Suprapubic skin (tissue), 4 donors: ENCODE measurements at places on chromosomes 2 and 18. TPM values are rescaled to one million over a fixed set of nuclear protein-coding genes. Genes with fewer than 3 reads are reported as not detected.

The ATG4B gene
- 90.4 TPM for total RNA-seq

The LYG1 gene
- total RNA-seq, result 1.4 TPM

The SIX3 gene
- total RNA-seq, result not detected

The CREG2 gene
- total RNA-seq, result not detected

DNA sequence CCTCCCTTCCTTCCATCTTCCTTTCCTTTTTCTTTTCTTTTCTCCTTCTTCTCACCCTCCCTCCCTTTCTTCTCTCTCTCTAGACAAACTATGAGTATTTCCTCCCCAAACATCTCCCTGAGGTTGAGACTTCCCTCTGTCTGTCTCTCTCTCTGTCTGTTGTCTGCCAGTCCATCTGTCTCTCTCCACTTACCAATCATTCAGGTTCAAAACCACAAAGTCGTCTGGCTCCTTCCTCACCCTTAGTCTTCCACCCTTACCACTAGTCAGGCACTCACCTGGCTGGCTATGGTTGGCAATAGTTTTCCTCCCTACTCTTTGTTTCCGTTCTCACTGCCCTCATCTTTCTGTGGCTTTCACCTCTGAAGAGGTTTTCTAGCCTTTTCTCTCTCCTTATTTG is 12.9 kb downstream of the CCL20 start:
- H3K4me3 ChIP-seq, result no peak overlapping the region
- no peaks in the 10 kb centered on the region for H3K27me3 ChIP-seq
- H3K27ac ChIP-seq, result no peak overlapping the region
- DNase-seq, result no peak

DNA sequence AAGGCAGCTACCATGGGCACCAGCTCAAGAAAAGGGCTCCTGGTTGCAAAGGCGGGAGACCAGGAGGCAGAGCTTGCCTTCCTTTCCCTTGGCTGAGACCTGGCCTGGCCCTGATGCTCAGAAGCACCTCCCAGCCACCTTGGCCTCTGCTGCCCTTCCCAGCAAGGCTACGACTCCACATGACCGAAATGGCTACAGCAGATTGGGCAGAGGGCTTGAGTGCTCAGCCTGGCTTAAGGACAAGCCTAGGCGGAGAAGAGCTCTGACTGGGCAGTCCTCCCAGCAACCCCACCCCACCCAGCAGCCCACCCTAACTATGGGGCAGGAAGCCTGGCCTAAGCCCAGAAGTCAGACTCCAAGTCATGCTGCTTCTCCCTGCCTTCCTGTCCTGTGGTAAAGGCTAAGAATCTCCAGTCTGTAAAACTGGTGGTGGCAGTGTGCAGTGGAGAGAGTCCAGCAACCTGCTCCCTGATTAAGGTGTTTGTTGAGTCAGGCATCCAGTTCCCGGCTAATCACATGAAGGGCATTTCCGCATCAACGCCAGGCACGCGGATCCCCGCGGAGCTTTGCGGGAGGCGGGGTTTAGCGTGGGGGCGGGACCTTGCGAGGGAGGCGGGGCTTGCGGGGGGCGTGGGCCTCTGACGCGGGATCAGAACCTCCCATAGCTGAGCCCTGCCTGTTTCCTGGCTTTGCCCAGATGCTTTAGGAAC is 256.0 kb downstream of the BCL11A start:
- no peak for DNase-seq
- H3K4me3 ChIP-seq, result peak overlapping the region; percentile 15
- no peaks in the 10 kb centered on the region for H3K36me3 ChIP-seq
- H3K27ac ChIP-seq, result peak overlapping the region; percentile 72
- H3K27me3 ChIP-seq, result no peaks in the 10 kb centered on the region
- peaks cover 38% of the 10 kb centered on the region for H3K4me1 ChIP-seq

DNA sequence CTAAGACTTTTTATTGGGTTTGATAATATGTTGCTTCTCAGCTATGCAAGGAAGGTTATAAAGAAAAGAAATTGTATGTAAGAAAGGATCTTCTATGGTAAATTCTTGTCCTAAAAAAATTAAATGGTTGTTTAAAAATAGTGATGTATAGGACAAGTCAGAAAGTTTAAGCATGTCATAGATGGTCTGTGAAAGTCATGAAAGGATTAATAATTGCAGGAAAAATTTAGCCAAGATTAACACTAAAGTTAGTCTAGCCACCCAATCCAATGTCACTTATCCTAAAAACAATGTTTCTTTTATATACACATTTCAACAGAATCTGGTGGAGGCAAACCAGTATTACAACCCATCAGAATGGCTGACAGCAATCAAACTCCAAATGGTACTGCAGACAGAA is 1046.7 kb upstream of the SLC39A10 start:
- H3K4me3 ChIP-seq, result no peak overlapping the region
- no peaks in the 10 kb centered on the region for H3K36me3 ChIP-seq
- no peaks in the 10 kb centered on the region for H3K27me3 ChIP-seq
- H3K4me1 ChIP-seq, result no peaks in the 10 kb centered on the region
- H3K27ac ChIP-seq, result no peak overlapping the region

- no peaks in the 10 kb centered on the region for H3K27me3 ChIP-seq
- no peak overlapping the region for H3K27ac ChIP-seq
- no peaks in the 10 kb centered on the region for H3K36me3 ChIP-seq
These were observed 261.6 kb downstream of the ASXL3 start for GRCh38 chr18:33839452-33840211.

DNA sequence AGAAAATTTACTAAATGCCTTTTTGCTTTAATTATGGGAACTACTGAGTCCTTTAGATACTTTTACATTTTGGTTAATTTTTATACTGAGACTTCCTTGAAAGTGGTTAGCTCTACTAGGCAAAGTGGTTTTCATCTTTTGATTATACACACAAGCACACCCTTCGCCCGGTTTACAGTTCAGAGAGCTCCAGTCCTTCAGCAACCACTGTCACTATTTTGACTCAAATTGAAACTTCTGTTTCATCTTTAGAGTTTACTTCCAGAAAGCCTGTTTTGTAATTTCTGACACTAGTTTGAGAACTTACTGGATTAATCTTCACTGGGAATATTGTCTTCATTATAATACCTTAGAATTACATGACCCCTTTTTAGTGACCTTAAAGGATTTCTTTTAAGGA is 140.3 kb upstream of the FOSL2 start:
- H3K4me1 ChIP-seq, result peaks cover 2% of the 10 kb centered on the region
- no peaks in the 10 kb centered on the region for H3K36me3 ChIP-seq
- H3K4me3 ChIP-seq, result no peak overlapping the region
- no peak for DNase-seq
- no peaks in the 10 kb centered on the region for H3K27me3 ChIP-seq

- no peak overlapping the region for H3K4me3 ChIP-seq
- DNase-seq, result no peak
- H3K4me1 ChIP-seq, result no peaks in the 10 kb centered on the region
- no peak overlapping the region for H3K27ac ChIP-seq
- H3K36me3 ChIP-seq, result no peaks in the 10 kb centered on the region
These were observed 28.2 kb upstream of the ZEB2 start for GRCh38 chr2:144548088-144548487.

DNA sequence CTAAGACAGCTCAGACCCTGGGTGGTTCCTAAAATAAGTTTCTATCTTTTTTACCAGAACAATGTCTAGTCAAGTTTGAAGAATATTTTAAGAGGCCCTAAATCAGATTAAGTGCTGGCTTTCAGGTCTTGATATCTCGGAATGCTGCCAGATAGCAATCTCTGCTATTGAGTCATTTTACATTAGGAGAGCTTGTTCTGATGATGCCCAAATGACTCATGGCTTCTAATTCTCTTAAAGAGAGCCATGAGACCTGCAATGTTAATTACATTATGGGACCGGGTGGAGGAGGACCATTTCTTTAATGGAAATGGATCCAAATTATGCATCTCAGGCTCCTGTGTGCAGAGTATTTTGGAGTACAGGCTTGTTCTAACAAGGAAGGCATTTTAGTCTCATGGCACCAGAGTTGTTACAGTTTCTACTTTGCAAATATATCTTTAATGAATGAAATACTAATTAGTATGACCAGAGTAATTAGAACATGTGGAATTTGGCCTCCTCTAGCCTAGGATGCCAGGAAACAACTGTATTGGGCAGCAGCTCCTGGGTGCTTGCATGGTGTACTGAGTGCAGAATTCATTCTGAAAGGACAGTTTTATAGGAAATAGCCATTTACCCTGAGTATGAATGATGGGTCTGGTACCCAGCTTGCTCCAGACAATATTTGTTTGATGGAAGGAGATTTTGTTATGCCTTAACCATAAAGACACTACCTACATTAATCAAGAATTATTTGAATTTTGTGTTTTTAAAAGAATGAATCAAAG is 94.0 kb upstream of the SULT1C3 start:
- H3K4me1 ChIP-seq, result no peaks in the 10 kb centered on the region
- no peaks in the 10 kb centered on the region for H3K27me3 ChIP-seq
- H3K4me3 ChIP-seq, result no peak overlapping the region
- H3K27ac ChIP-seq, result no peak overlapping the region
- H3K36me3 ChIP-seq, result no peaks in the 10 kb centered on the region

GRCh38 chr2:158889135-158889853 is 79.1 kb upstream of the TANC1 start:
- no peak overlapping the region for H3K4me3 ChIP-seq
- no peaks in the 10 kb centered on the region for H3K27me3 ChIP-seq
- H3K4me1 ChIP-seq, result peaks cover 39% of the 10 kb centered on the region
- H3K27ac ChIP-seq, result no peak overlapping the region
- no peak for DNase-seq

DNA sequence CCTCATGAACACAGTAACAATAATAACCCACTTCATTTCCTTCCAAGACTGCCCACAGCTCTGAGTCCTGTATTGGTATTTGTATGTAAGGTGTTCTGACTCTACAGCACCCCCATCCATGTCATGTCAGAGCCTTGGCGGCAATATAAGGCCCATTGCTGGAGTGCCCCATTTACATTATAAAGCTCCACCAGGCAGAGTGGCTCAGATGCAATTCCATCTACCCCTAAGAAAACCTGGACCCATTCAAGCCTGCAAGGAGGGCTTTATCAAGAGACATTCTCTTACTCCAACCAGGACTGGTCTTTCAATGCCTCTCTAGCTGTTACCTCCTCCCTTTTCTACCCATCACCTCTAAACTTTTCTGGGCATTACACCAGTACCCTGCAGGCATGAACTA is 101.6 kb downstream of the ANTXR1 start:
- no peaks in the 10 kb centered on the region for H3K4me1 ChIP-seq
- H3K4me3 ChIP-seq, result no peak overlapping the region
- H3K27me3 ChIP-seq, result no peaks in the 10 kb centered on the region
- no peaks in the 10 kb centered on the region for H3K36me3 ChIP-seq

DNA sequence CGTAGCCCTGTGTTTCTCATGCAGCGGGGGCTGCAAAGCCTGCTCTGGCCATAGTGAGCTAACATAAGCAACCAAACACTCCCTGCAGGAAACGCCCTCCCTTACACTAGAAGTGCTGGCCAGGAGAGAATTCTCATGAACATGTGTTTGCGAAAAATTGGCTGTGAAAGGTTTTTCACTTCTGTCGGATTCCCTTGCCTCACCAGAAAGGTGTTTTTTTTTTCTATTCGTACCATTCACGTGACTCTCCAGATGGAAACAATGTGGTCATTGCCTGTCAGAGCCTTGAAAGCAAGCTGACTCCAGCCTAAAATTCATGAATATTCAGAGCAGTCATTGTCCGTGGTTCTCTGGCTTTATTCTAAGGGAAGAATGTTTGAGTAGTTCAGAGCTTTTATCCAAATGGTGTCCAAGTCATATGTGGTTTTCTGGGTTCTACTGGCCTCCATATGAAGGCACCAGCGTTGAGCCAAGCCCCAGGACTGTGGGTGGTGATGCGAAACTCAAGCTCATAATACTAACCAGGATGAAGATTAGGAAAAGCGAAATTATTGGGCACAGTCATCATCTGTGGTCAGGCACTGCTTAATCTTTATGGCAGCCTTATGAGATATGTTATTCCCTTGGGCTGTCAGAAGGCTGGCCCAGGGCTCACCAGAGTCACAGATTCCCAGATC is 236.4 kb downstream of the ALPK2 start:
- no peak for DNase-seq
- no peak overlapping the region for H3K4me3 ChIP-seq
- peaks cover 7% of the 10 kb centered on the region for H3K4me1 ChIP-seq
- H3K27me3 ChIP-seq, result no peaks in the 10 kb centered on the region
- no peak overlapping the region for H3K27ac ChIP-seq

DNA sequence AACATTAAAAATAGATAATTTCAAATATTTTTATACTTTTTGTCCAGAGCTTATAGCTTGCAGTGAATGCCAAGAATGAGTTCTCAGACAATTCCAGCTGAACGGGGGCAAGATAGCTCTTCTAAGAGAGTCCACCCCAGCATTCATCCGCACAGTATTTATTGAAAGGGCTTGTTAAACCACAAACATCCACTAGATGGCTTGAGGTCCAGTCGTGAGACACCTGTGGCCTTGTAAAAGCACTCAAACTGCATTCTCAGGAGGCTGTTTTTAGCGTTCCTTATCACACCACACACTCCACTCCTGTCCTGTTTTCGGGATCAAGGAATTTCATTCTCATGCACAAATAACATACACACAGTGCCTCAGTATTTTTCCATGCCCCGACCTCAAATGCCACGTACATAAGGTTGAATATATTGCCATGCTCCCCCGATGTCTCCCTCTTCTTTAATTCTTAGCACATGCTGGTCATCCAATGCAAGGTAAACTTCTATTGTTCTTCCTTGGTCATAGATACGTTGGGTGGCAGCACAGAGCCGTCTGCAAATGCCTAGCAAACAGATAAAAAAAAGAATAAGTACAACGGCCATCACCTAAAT is 47.4 kb downstream of the DNAJC10 start:
- no peak overlapping the region for H3K27ac ChIP-seq
- H3K36me3 ChIP-seq, result peaks cover 38% of the 10 kb centered on the region
